ENCODE measurements at places on chromosomes 3 and 15.

- DNase-seq, result no peak
These were observed 63.3 kb upstream of the IMPG2 start for GRCh38 chr3:101383656-101384055.

GRCh38 chr3:54353946-54354345 lies 231.6 kb downstream of the CACNA2D3 start:
- DNase-seq, result peak; percentile 23

- DNase-seq, result no peak
These were observed 89.7 kb upstream of the GBE1 start for GRCh38 chr3:81851176-81851575.

- no peak for DNase-seq
These were observed 71.1 kb upstream of the CCNL1 start for GRCh38 chr3:157231071-157231470.

DNA sequence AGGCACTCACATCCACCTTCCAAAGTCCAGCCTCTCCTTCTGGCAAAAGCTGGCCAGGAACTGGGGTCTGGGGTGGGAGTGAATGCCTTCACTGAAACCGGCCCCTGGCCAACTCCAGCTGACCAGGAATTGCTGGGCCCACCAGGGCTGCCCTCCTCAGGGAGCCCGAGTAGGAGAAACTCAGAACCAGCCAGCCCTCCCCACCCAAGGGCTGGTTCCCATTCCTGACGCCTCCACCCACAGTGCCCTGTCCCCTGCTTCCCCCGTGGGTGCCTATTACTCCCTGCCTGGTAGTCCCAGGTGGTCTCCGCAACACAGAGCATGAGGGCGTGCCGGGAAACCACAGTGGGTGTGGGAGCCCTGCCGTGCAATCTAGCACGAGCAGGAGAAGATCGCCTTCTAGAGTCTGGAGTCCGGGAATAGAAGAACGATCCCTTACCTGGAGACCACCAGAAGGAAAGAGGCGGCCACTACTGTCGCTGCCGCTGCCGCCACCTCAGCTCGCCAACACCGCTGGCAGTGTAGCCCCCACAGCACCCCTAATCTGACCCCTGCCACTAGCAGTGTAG lies 178.8 kb downstream of the POTEB3 start:
- no peak for DNase-seq

- no peak for DNase-seq
These were observed 187.6 kb downstream of the NLGN1 start for GRCh38 chr3:173584838-173585831.

- DNase-seq, result no peak
These were observed 3.6 kb downstream of the GADL1 start for GRCh38 chr3:30890907-30891306.

GRCh38 chr15:95150466-95150865 lies 919.1 kb downstream of the MCTP2 start:
- no peak for DNase-seq

DNA sequence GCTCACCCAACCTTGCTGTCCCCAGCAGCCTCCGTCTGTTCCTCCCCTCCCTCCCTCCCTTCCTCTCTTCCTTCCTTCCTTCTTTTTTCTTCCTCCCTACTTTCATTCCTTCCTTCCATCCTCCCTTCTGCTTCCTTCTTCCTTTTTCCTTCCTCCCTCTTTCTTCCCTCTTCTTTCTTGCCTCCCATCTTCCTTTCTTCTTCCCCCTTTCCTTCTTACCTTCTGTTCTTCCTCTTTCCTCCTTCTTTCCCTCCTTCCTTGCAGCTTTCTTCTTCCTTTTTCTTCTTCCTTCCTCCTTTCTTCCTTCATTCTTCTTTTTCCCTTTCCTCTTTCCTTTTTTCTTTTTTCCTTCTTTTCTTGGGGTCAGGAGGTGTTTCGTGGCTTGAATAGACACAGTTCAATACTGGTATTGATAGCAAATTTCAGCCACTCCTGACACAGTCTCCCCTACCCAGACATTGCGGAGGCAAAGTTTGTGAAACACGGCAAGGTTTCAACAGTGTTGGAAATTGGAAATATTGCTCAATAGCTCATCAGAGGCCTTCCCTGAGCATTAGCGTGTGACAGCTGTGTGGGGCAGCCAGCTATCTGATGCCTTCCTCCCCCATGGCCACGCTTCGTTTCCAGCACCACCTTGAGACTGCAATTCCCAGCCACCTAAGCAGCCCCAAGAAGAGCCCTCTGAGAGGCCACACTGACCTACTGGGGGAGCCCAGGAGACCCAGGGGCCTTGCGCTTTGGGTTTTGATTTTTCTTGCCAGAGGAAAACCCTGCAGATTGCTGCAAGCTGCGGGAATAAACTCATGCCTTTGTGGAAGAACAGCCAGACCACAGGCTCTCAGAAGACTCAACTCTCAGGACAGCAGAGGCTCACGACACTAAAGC lies 82.2 kb downstream of the KLF15 start:
- DNase-seq, result no peak

GRCh38 chr15:40598672-40599071 lies 4.6 kb downstream of the KNL1 start:
- DNase-seq, result no peak

DNA sequence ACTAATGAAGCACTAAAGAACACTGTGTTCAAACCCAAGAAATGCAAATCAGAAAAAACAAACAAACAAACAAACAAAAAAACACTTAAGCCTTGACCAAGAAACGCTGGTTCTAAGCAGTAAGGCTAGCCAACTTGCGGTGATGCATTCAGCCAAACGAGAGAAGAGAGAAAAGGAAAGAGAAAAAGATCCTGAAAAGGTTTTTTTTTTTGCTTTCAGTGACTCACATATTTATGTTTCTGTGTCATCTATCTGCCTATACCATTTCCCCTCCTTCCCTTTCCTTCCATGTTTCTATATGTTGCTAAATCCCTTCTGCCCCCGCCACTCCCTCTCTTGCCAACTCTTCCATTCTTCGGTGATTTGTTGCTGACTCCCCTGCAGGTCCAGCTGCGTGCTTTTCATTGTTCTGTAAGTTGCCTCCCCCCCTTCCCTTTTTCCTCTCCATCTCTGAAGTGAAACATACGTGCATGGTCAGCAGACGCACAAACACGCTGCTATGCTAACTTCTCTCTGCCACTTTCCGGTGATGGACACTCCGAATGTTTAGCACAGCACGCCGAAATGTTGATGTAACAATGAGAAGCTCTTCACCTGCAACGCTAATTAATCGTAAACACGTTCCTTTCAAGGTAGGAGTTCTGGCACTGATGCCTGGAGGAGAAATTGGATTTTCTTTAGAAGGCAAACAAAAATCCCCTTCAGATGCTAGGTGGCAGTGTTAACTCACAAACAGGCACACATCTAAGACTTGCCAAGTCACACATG lies 154.4 kb downstream of the TUSC7 start:
- DNase-seq, result peak; percentile 65

DNA sequence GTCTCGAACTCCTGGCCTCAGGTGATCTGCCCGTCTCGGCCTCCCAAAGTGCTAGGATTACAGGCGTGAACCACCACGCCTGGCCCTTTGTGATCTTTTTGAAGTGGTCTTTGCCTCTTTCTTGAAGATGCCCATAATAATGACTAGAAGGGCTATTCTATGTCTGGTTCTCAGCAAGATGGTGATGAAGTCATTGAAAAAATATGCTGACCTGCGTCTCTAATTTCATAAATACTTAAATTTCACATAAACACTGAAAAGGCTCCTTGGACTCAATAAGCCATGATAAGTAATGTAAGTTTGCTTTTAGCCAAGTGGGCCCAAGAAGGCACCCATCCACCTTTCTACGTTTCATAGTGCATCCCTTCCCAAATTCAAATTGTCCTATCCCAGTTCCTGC lies 775 bp upstream of the MAPK6 start:
- DNase-seq, result no peak

DNA sequence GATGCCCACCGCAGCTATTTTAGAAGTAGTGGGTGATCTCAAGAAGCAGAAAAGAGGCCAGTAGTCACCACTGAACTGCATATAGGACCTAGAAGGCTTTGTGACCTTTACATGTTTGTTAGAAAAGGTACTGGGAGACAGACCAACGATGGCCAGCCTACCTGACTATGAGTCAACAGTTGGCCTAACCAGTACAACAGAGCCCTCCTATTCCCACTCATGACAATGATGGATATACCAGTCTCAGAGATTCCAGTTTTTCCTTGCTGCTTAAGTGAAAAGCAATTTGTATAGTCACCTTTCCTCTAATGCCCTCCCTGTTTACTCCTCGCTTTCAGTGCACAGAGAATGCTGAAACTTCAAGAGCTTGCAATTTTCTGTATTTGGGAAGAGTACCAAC lies 86.6 kb upstream of the PPIB start:
- DNase-seq, result no peak

DNA sequence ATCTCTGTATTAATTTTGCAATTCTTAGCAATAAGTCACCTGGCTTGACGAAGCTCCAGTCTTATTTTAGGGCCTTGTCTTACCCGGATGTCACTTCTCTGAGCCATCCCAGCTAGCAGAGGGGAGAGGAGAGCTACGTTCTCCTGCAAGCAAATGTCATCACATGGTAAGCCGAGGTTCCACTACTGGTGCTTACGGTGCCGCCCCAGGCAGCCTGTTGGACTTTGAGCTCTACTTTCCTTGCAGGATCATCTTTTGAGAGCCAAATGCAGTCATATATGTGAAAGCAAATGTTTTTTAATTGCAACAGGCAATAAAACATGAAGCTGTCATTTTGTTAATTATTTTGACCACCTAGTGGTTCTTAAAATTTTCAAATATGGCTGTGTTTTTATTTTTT lies 140.9 kb downstream of the FAM43A start:
- no peak for DNase-seq

DNA sequence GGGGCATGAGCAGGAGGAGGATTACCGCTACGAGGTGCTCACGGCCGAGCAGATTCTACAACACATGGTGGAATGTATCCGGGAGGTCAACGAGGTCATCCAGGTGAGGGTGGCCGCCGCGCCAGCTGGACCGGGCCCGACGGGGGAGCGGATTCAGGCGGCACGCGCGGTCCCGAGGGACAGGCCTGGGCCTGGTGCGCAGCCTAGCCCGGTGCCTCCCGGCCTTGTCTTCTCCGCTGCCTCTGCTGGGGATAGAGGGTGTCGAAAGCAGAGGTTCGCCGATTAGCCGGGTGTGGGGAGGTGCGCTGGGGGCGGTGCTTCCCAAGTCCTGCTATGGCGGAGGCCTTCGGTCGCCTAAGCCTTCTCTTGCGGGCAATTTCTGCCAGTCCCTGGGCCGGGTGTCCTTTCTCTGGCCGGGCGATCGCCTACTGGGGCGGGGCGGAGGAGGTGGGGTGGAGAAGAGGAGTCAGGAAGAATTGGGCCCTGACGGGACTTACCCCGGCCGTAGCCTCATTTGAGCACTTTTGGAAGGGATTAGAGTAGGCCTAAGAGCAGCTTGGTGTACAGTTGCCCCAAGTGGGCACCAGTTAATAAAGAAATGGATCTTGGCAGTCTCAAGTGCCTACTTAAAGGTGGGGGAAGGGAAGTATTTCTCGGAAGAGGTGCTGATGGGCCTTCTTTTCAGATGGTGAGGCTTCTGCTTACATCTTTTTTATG lies 940 bp downstream of the ARIH1 start:
- DNase-seq, result peak; percentile 80

- DNase-seq, result no peak
These were observed 76.8 kb upstream of the ARL6 start for GRCh38 chr3:97687734-97688133.

- no peak for DNase-seq
These were observed 30.6 kb downstream of the TBC1D2B start for GRCh38 chr15:78046796-78047341.

DNA sequence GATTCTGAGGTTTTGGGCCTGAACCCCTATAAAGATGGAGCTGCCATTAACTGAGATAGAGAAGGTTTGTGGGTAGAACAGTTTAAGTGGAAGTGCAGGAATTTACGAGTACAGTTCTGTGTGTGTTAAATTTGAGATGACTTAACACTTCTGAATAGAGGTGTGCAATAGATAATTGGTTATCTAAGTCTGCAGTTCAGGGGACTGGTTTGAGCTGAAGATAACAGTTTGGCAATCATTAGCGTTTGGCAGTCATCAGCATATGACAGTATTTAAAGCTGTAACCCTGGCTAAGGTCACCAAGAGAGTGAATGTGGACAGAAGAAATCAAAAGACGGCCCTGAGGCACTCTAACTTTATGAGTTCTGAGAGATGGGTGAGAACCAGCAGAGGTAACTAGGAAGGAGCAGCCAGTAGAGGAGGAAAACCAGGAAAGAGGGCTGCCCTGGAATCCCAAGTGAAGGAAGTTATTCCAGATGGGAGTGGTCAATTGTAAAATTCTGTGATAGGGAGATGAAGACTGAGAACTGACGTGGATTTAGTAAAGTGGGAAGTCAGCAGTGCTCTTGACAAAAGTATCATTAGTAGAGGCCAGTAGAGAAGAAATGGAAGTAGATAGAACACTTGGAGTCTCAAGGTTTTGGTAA lies 8.1 kb downstream of the MYNN start:
- no peak for DNase-seq

DNA sequence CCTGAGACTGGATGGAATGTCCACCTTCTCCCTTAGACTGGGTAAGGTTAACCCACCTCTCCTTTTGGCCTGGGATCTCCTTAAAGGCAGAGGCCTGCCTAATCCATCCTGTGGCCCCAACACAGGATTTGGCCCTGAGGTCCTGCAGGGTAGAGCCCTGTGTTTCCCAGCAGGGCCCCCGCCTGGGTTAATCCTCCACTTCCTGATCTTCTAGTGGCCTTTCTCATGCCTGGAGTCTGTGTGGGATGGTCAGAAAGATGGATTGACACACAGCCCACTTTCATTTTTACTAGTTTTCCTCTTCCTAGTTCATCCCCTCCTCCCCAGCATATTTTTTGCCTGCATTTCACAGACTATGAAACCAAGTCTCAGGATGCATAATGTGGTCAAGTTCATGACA lies 48.9 kb upstream of the SLC6A6 start:
- DNase-seq, result no peak

GRCh38 chr3:157631478-157631877 lies 128.3 kb upstream of the VEPH1 start:
- DNase-seq, result no peak

DNA sequence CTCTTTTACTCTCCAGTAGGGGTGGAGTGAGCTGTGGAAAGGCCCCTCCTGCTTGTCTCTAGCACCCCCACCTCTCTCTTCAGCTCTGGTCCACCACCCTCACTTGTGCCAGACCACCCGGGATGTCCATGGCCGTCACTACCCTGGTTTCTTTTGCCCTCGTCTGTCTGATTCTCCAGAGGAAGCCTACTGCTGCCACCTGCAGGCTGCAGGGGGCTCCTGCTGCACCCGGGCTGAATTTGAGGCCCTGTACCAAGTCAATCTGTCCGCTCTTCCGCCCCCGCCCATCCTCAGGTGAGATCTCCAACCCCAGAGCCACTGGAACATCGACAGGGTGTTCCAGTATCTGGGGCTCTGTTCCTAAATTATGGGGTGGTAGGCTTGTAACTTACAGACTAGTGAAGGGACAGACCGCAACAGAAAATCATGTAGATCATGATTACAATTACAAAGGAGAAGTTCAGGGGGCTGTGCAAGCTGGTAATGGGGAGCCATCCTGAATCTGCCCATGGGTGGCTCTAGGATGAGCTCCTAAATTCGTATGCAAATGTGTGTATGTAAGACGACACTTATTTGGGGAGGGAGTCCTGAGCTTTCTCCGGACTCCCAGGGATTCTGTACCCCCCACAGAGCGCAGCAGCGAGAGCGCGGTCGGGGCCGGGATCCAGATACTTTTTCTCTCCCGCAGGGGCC lies 683 bp upstream of the UNC45A start:
- DNase-seq, result peak; percentile 83

Measured in NCI-H1417 (cell line).